Gastrocnemius medialis (tissue), 4 donors: ENCODE measurements at places on chromosomes 2 and 18. TPM values are rescaled to one million over a fixed set of nuclear protein-coding genes. Genes with fewer than 3 reads are reported as not detected.
A peak's percentile ranks its signal among the peaks of the same experiment; 100 is the strongest.

GRCh38 chr2:183063083-183063482 lies 15.5 kb upstream of the DUSP19 start:
- H3K27me3 ChIP-seq = no peaks in the 10 kb centered on the region
- no peak overlapping the region for H3K4me3 ChIP-seq
- H3K4me1 ChIP-seq = no peaks in the 10 kb centered on the region
- H3K27ac ChIP-seq = no peak overlapping the region
- no peak for DNase-seq
- no peaks in the 10 kb centered on the region for H3K36me3 ChIP-seq

GRCh38 chr2:45203400-45203799 lies 194.1 kb upstream of the SIX2 start:
- H3K36me3 ChIP-seq = no peaks in the 10 kb centered on the region
- no peak for DNase-seq
- no peak overlapping the region for H3K27ac ChIP-seq
- H3K4me3 ChIP-seq = no peak overlapping the region
- H3K27me3 ChIP-seq = no peaks in the 10 kb centered on the region

C1GALT1C1L gene
- not detected for total RNA-seq

BOLL gene
- total RNA-seq = 2.5 TPM

SCN3A gene
- 1.8 TPM for total RNA-seq

DNA sequence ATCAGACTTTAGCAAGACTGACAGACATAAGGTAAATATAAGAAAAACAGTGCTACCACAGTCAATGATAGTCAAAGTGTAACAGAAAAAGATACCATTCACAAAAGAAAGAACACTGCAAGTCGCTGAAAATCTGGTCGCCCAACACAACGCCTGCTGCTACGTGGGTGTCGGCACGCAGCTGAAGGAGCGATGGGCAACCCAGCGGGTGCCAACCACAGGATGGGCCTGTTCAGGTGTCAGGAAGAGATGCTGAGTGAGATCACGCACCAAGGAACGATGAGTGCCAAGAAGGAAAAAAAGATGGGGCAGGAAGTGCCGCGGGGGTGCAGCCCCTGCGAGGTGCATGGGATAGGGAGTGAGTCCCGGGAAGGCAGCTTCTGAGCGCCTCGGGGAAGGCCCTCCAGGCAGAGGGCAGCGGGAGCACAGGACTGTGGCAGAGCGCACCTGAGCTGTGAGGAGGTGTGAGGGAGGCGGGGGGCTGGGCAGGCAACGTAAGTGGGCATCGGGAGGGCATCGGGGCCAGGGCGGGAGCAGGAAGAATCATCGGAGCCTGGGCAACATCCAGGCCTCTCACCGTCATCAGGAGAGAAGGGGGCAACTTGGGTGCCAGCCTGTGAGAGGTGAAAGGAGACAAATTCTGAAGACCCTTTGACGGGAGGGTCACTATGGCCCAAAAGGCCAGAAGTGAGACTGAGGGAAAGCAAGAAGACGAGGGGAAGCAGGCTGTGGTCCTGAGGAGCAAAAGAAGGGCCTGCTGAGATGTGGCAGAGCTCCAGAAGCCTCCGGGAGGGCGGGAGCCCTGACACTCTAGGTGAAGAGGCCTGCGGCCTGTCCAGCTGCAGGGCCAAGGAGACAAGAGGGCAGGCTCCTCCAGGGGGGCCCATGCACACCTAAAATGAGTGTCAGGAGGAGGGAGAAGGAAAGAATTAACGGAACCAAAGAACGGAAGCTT lies 14.8 kb upstream of the MTERF4 start:
- H3K27ac ChIP-seq = no peak overlapping the region
- no peaks in the 10 kb centered on the region for H3K36me3 ChIP-seq
- no peak for DNase-seq
- no peaks in the 10 kb centered on the region for H3K27me3 ChIP-seq

GRCh38 chr2:113700186-113700841 lies 56.1 kb downstream of the SLC35F5 start:
- no peaks in the 10 kb centered on the region for H3K4me1 ChIP-seq
- no peak for DNase-seq
- H3K4me3 ChIP-seq = no peak overlapping the region
- peaks cover 7% of the 10 kb centered on the region for H3K36me3 ChIP-seq

ELOA2 gene
- total RNA-seq = not detected

DNA sequence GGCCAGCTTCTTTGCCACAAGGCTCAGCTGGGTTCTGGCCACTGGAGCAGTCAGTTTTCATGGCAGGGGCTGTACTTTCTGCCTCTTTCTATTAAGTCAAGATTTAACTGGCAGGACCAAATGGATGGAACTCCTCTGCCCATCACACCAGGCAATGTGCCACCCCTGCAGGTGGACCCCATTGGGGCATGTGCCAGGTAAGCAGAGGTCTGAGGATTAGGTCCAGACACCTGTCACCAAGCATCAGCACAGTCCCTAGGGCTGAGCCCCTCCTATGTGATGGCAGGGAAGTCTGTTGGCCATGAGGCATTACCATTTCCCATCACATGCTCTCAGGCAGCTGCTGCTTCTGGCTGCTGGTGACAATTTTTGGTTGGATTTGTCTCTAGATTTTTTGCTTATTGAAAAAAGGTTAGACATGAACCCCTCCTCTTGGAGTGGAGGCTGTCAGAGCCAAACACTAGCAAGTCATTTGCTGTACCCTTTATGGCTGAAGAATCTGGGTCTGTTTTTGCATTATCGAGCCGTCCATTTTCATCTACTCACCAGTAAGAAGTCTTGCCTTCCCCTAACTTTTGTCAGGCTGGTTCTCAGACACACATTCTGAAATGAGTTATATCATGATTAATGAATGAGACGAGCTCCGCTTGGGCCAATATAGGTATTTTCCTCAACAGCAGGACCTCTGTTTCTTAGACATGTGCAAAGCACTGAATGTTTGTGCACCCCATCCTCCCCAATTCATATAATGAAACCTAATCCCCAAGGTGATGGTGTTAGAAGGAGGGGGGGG lies 328.0 kb downstream of the TSN start:
- no peak for DNase-seq
- no peak overlapping the region for H3K27ac ChIP-seq
- H3K36me3 ChIP-seq = no peaks in the 10 kb centered on the region
- no peaks in the 10 kb centered on the region for H3K27me3 ChIP-seq
- no peaks in the 10 kb centered on the region for H3K4me1 ChIP-seq
- no peak overlapping the region for H3K4me3 ChIP-seq

LCT gene
- 0.13 TPM for total RNA-seq

RPRM gene
- total RNA-seq = not detected

GRCh38 chr2:96240341-96241038 lies 25.3 kb downstream of the TMEM127 start:
- DNase-seq = peak; percentile 86
- no peaks in the 10 kb centered on the region for H3K36me3 ChIP-seq
- no peaks in the 10 kb centered on the region for H3K27me3 ChIP-seq
- H3K4me1 ChIP-seq = peaks cover 55% of the 10 kb centered on the region

- H3K4me1 ChIP-seq = no peaks in the 10 kb centered on the region
- no peaks in the 10 kb centered on the region for H3K27me3 ChIP-seq
- no peaks in the 10 kb centered on the region for H3K36me3 ChIP-seq
- no peak for DNase-seq
- H3K27ac ChIP-seq = no peak overlapping the region
These were observed 103.8 kb upstream of the SMIM21 start for GRCh38 chr18:75531212-75531850.

DNA sequence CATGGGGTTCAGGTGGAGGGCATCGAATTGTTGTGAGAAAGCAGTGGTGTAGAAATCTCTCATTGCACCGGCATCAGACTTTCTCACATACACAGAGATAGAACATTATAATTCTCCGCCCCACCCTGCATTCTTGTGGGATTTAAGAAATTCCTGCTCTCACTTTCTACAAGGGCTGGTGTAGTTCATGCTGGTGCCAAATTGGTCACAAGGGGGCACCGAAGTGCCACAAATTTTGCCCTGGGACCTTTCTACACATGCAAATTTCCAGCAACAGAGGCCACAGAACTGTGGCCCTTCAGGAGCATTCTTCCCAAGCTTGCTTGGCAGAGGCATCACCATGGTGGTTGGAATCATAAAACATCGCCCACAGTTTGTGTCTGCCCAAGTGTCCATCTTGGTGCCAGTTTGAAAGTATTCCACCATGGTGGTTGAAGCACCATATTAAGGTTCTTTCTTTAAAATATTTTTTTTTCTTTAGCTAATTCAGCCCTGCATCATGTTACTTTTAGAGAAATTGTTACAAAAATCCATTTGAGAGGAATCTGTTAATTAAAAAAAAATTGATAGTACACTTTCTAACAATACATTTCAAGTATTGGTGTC lies 521.2 kb upstream of the FANCL start:
- H3K36me3 ChIP-seq = no peaks in the 10 kb centered on the region
- DNase-seq = no peak
- no peak overlapping the region for H3K27ac ChIP-seq
- H3K4me1 ChIP-seq = no peaks in the 10 kb centered on the region

DNA sequence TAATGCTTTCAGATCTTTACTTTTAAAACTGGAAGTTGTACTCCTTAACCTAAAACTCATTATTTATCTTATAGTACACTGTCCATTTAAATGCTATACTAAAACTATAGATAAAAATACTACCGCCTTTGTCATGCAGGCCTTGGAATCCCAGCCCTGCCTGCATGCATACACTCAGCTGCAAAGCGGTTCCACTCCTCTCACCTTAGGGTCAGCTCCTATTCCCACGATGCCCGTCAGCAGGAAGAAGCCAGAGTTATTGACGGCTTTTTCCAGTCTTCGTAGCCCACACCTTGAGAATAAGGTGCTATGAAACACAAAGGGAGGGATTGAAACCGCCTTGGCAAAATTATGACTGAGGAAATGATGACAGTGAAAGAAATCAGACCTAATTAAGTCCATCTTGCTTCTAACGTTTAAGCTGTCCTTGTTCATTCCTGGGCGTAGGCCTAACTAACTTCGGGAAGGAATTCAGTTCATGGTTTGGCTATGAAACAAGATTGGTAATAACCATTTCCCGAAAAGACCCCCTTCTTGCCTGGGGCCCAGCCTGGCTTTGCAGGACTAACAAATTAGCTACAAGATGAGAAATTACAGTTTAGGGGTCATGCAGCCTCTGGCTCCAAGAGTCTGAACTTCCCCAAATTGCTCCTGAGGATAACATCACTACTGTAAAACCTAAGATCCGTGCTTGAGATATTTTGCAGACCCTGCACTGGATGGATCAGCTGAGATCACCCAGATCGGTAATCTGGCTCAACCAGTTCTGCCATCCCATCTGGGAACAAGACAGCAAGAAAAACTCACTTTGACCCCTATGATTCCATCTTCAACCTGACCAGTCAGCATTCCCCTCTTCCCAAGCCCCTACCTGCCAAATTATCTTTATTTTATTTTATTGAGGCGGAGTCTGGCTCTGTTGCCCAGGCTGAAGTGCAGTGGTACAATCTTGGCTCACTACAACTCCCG lies 17.1 kb downstream of the EPB41L5 start:
- H3K36me3 ChIP-seq = no peaks in the 10 kb centered on the region
- H3K4me3 ChIP-seq = no peak overlapping the region
- no peak for DNase-seq
- no peaks in the 10 kb centered on the region for H3K27me3 ChIP-seq
- no peak overlapping the region for H3K27ac ChIP-seq
- H3K4me1 ChIP-seq = peaks cover 8% of the 10 kb centered on the region

DNA sequence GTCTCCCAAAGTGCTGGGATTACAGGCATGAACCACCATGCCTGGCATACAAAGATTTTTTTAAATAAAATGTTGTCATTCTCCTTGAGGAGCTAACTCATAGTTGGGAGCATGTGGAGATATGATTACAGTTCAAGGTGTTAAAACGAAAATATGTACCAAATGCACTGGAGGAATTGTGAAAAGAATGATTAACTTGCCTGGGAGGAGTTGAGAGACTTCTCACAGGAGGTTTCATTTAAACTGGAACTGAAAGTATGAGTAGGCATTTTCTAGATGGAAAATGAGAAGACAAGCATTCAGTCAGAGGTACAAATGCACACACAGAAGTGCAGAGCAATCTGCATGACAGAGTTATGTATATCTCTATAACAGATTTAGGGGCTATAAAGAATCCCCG lies 126.6 kb upstream of the PDE1A start:
- H3K36me3 ChIP-seq = no peaks in the 10 kb centered on the region
- no peak overlapping the region for H3K4me3 ChIP-seq
- H3K27ac ChIP-seq = no peak overlapping the region
- DNase-seq = no peak
- H3K27me3 ChIP-seq = no peaks in the 10 kb centered on the region

SPR gene
- 26.1 TPM for total RNA-seq

GALR1 gene
- total RNA-seq = not detected

RSAD2 gene
- 1.8 TPM for total RNA-seq

GRCh38 chr18:35753306-35753910 lies 171.9 kb downstream of the GALNT1 start:
- no peaks in the 10 kb centered on the region for H3K36me3 ChIP-seq
- no peaks in the 10 kb centered on the region for H3K27me3 ChIP-seq
- H3K4me1 ChIP-seq = no peaks in the 10 kb centered on the region
- DNase-seq = no peak
- H3K4me3 ChIP-seq = no peak overlapping the region

NPHP1 gene
- total RNA-seq = 3.8 TPM

DNA sequence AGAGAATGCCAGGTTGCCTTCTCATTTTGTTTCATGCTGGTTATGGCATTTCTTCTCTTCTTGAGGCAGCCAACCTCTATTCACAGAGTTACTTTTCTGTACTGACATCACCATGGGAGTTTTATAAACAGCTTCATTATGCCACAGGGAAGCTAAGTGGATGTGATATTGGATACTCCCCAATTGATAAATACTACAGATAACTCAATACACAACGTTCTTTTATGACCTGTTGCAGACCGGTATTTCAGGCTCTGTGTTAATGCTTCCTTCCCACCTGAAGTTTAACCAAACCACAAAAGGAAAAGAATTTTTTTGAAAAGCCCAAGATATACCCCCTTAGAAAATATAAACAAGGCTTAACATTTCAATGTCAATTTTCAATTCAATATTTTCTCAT lies 258.3 kb upstream of the SOX11 start:
- H3K4me3 ChIP-seq = no peak overlapping the region
- peaks cover 3% of the 10 kb centered on the region for H3K27me3 ChIP-seq
- no peak overlapping the region for H3K27ac ChIP-seq
- H3K4me1 ChIP-seq = no peaks in the 10 kb centered on the region
- no peaks in the 10 kb centered on the region for H3K36me3 ChIP-seq

DLX1 gene
- not detected for total RNA-seq

DNA sequence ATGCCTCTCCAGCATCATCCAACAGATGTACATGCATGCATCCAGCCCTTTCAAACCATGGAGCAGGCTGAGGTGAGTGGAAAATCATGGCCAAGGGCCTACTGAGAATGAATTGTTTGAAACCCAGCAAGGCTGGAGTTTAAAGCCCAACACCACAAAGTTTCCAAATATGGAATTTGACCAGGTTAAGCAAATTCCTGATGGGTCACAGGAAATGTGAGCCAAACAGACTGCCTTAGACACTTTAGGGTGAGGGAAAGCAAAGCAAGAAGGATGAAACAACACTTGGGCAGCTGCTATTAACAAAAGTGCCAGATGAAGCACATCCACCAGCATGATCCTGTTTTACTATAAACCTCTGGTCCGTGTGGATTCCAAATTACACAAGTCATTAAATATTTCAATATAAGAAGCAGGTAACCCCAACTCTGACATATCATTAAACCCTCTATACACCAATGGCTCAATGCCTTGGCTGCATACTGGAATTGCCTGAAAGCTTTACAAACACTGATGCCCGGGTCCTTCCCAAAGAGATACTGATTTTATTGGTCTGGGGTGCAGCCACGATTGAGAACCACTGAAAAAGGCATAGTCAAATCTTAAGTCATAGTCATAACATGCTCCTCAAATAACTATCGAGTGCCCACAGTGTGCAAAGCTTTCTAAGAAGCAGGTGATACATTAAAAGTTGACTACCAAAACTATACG lies 9.1 kb downstream of the KLF7 start:
- H3K4me3 ChIP-seq = no peak overlapping the region
- H3K4me1 ChIP-seq = peaks cover 52% of the 10 kb centered on the region
- H3K36me3 ChIP-seq = no peaks in the 10 kb centered on the region
- DNase-seq = no peak

SCG2 gene
- not detected for total RNA-seq
